ENCODE measurements at places on chromosomes 7 and 10. TPM values are rescaled to one million over a fixed set of nuclear protein-coding genes. Genes with fewer than 3 reads are reported as not detected.
A peak's percentile ranks its signal among the peaks of the same experiment; 100 is the strongest.

STAG3 gene
- 2.5 TPM for total RNA-seq

PIP gene
- not detected for total RNA-seq

THNSL1 gene
- total RNA-seq, result 1.3 TPM

CLDN4 gene
- total RNA-seq, result 55.7 TPM

ELN gene
- 427 TPM for total RNA-seq

ANKRD26 gene
- total RNA-seq, result 1.2 TPM

ITPRID1 gene
- total RNA-seq, result not detected

GRCh38 chr7:82810558-82811259 lies 352.0 kb downstream of the PCLO start:
- H3K4me1 ChIP-seq, result no peaks in the 10 kb centered on the region
- H3K36me3 ChIP-seq, result no peaks in the 10 kb centered on the region
- no peaks in the 10 kb centered on the region for H3K27me3 ChIP-seq
- no peak overlapping the region for H3K4me3 ChIP-seq
- DNase-seq, result no peak

- H3K36me3 ChIP-seq, result no peaks in the 10 kb centered on the region
- DNase-seq, result no peak
- peaks cover 7% of the 10 kb centered on the region for H3K4me1 ChIP-seq
- H3K27ac ChIP-seq, result no peak overlapping the region
These were observed 545.3 kb downstream of the LRMDA start for GRCh38 chr10:75976681-75977080.

DNA sequence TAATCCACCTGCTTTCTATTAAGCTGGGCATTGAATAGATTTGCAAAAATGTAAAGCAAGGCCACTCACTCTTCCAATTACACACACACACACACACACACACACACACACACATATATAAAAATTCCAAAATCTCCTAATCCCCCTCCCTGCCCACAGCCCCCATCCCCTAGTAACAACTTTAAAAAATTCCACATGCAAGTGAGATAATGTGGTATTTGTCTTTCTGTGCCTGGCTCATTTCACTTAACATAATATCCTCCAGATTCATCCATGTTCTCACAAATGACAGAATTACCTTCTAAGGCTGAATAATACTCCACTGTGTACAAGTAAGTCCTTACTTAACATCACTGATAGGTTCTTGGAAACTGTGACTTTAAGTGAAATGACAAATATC lies 24.2 kb downstream of the SH2D4B start:
- DNase-seq, result no peak
- H3K27ac ChIP-seq, result no peak overlapping the region
- H3K4me1 ChIP-seq, result no peaks in the 10 kb centered on the region
- H3K36me3 ChIP-seq, result no peaks in the 10 kb centered on the region
- H3K27me3 ChIP-seq, result no peaks in the 10 kb centered on the region
- no peak overlapping the region for H3K4me3 ChIP-seq

- no peaks in the 10 kb centered on the region for H3K27me3 ChIP-seq
- H3K36me3 ChIP-seq, result no peaks in the 10 kb centered on the region
- H3K4me3 ChIP-seq, result no peak overlapping the region
- DNase-seq, result no peak
These were observed 202.2 kb downstream of the TMEM178B start for GRCh38 chr7:141276031-141276430.

DNA sequence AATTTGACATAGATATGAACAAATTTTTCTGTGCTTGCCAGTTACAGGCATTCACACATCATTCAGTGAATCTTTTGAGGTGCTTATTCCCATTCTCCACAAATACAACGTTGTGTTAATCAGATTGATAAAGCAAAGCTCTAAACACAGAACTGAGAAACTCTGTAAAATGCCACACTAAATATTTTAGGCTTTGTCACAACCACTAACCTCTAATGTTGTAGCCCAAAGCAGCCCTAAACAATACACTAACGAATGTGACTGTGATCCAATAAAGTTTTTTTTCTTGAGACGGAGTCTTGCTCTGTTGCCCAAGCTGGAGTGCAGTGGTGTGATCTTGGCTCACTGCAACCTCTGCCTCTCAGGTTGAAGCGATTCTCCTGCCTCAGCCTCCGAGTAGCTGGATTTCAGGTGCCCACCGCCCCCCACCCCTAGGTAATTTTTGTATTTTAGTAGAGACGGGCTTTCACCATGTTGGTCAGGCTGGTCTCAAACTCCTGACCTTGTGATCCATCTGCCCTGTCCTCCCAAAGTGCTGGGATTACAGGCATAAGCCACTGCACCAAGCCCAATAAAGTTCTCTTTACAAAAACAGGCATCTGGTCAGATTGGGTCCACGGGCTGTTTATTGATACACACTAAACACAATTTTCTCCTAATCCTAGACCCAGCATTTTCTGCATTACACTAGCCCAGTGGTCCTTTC lies 6.9 kb downstream of the CYCS start:
- no peak for DNase-seq
- H3K27ac ChIP-seq, result no peak overlapping the region
- H3K36me3 ChIP-seq, result no peaks in the 10 kb centered on the region
- no peak overlapping the region for H3K4me3 ChIP-seq
- H3K4me1 ChIP-seq, result no peaks in the 10 kb centered on the region

- no peak overlapping the region for H3K4me3 ChIP-seq
- no peaks in the 10 kb centered on the region for H3K4me1 ChIP-seq
- no peak for DNase-seq
- H3K27ac ChIP-seq, result no peak overlapping the region
- no peaks in the 10 kb centered on the region for H3K27me3 ChIP-seq
These were observed 168.2 kb downstream of the SEPTIN7 start for GRCh38 chr7:35969066-35969465.

DNA sequence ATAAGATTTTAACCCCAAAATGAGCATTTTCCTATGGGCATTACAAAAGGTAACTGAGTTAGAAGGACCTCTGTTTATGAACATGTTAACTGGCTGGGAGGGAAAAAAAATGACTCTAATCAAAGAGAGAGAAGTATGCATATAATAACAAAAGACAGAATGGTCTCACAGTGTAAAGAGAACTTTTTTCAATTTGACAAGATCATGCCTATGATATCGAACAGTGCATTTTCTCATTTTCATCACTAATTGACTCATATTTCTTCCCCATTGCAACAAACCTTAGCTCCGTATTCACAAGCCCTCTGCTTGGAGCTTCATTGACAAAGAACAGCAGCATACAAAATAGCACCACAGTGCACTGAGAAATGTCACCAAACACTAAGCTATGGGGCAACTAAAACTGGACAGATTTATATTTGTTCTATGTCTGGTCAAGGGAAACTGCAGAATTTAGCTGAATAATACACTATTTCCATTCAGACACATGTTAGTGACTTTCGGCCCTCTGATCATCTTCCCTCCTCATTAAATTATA lies 45.6 kb downstream of the SMURF1 start:
- H3K27me3 ChIP-seq, result no peaks in the 10 kb centered on the region
- no peak overlapping the region for H3K27ac ChIP-seq
- no peak for DNase-seq
- H3K36me3 ChIP-seq, result no peaks in the 10 kb centered on the region
- no peaks in the 10 kb centered on the region for H3K4me1 ChIP-seq
- H3K4me3 ChIP-seq, result no peak overlapping the region

GRCh38 chr10:129272176-129272575 lies 194.9 kb upstream of the MGMT start:
- H3K4me3 ChIP-seq, result no peak overlapping the region
- no peaks in the 10 kb centered on the region for H3K4me1 ChIP-seq
- DNase-seq, result no peak

GRCh38 chr10:117492504-117492903 lies 50.0 kb upstream of the EMX2 start:
- H3K4me1 ChIP-seq, result no peaks in the 10 kb centered on the region
- no peaks in the 10 kb centered on the region for H3K36me3 ChIP-seq
- no peak overlapping the region for H3K4me3 ChIP-seq
- DNase-seq, result no peak
- no peaks in the 10 kb centered on the region for H3K27me3 ChIP-seq

DNA sequence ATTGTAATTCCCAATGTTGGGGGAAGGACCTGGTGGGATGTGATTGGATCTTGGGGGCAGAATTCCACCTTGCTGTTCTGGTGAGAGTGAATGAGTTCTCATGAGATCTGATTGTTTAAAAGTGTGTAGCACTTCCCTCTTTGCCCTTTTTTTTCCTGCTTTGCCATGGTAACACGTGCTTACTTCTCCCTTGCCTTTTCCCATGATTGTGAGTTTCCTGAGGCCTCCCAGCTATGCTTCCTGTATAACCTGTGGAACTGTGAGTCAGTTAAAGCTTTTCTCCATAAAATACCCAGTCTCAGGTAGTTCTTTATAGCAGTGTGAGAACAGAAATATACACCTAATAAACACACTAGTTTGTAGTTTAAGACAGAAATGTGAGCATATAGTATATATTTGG lies 166.8 kb upstream of the MAGI2 start:
- no peaks in the 10 kb centered on the region for H3K27me3 ChIP-seq
- H3K4me1 ChIP-seq, result no peaks in the 10 kb centered on the region
- H3K27ac ChIP-seq, result no peak overlapping the region
- H3K4me3 ChIP-seq, result no peak overlapping the region
- no peak for DNase-seq

GRCh38 chr7:114944745-114945625 lies 23.1 kb downstream of the MDFIC start:
- H3K4me3 ChIP-seq, result peak overlapping the region; percentile 28
- no peaks in the 10 kb centered on the region for H3K36me3 ChIP-seq
- no peaks in the 10 kb centered on the region for H3K27me3 ChIP-seq
- DNase-seq, result peak; percentile 86
